Transverse colon (tissue), 4 donors: ENCODE measurements at places on chromosomes 2 and 18.

DNA sequence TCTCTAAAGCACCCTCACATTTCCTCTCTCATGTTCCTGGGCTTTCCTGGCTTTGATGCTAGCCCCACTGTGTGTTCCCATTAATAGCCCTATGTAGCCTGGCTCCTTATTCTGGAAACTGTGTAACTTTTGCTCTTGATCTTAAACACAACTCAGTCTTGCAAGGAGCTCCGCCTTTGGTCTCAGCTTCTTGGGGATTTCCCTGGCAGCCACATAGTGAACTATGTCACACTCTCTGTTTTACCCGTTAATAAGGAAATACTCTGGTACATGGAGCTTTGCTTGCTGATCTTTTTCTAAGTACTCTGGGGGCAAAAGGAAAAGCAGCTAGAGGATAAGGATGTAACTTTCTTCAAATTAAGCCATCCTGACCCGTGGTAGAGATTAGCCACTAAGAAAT, 259.3 kb downstream of the NEDD4L start:
- DNase-seq: no peak

- no peak for DNase-seq
Observed at GRCh38 chr2:38097988-38098385, 22.0 kb upstream of the CYP1B1 start.

- DNase-seq: no peak
Observed at GRCh38 chr2:74107071-74107470, 40.6 kb downstream of the BOLA3 start.

- peak; percentile 80 for DNase-seq
Observed at GRCh38 chr18:48926420-48926857, 24.3 kb downstream of the SMAD7 start.

DNA sequence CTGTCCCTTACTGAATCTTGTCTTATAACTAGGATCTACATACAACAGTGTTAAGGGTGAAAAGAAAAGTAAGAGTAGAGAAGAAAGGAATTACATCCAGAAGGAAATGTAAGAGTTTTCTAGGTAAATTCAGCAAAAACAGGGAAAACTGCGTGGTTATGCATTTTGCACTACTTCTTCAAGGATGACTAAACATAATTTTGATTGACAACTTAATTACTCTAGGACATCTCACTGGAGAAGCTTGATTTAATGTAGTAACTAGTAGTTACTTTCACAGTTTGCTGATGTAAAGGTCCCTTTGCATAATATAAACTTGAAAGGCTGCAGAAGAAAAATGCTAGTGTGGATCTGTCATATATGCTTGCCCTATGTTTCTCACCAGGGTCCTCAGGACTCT, 213.4 kb upstream of the CYP26B1 start:
- no peak for DNase-seq

DNA sequence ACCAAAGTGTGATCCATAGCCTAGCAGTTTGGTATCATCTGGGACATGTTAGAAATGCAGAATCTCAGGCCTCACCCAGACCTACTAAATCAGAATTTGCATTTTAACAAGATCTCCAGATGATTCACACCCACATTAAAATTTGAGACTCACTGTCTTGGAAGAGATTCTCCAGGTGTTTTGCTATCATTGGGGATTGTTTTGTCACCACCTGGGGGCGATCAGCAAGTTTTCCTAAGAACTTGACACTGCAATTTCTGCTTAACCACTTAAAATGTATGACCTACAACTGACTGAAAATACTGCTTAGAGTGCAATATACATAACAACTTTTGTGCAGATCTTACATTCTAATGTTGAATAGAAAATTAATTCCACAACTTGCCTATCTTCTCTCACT, 18.9 kb upstream of the ITGA4 start:
- peak; percentile 13 for DNase-seq

- no peak for DNase-seq
Observed at GRCh38 chr2:231394211-231395141, 1.0 kb upstream of the B3GNT7 start.

- DNase-seq: no peak
Observed at GRCh38 chr2:199261239-199261638, 196.5 kb downstream of the SATB2 start.

- peak; percentile 90 for DNase-seq
Observed at GRCh38 chr2:203535078-203535783, at the start of gene RAPH1. Gene RAPH1, minus strand, starts transcription at chr2:203535301. Its CDS starts 39,948 bp downstream, at chr2:203495353.

DNA sequence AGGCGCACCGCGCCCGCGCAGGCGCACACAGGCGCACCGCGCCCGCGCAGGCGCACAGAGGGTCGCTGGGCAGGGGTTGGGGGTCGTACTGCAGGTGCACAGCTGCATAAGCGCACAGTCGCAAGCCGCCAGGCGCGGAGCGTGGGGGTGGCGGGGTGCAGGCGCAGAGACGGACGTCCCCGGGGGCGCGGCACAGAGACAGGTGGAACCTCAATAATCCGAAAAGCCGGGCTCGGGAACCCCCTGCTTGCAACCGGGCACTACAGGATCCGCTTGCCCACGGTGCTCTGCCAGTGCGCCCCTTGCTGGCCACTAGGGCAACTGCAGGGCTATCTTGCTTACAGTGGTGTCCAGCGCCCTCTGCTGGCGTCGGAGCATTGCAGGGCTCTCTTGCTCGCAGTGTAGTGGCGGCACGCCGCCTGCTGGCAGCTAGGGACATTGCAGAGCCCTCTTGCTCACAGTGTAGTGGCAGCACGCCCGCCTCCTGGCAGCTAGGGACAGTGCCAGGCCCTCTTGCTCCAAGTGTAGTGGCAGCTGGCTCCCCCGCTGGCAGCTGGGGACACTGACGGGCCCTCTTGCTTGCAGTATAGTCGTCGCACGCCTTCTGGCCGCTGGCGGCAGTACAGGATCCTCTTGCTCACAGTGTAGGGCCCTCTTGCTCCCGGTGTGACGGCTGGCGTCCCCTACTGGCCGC, 34.9 kb downstream of the FAM110C start:
- DNase-seq: peak; percentile 54

DNA sequence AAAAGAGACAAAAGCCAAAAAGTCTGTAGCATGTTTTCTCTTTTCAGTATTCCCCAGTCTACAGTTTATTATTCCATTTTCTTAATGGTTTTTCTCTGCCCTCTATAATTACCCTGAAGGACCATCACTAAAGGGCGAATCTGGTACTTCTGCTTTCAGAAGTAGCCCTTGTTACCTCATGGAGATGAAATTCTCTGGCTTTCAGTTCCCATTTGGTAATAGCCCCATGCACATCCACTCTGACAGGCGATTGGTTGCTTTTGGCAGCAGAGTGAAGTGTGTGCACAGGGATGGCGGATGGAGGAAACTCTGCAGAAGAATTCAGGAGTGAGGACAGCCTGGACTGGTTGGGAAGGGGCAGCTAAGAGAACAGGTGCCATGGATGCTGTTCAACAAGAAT, 66.3 kb upstream of the NABP1 start:
- DNase-seq: no peak

GRCh38 chr2:10894264-10894935, 17.3 kb upstream of the KCNF1 start:
- no peak for DNase-seq

- DNase-seq: no peak
Observed at GRCh38 chr2:86764661-86765309, 25.9 kb downstream of the CD8A start.

DNA sequence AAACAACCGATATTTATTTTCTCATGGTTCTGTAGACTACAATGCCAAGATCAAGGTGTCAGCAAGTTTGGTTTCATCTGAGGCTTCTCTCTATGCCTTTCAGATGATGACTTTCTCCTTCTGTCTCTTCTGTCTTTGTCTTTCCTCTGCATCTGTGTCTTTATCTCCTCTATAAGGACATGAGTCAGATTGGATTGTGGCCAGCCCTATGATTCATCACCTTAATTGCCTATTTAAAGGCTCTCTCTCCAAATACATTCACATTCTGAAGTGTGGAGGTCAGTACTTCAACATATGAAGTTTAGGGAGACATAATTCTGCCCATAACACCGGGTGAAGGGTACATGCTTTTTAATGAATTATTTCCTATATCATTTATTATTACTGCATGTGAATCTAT, 71.2 kb upstream of the CNTNAP5 start:
- no peak for DNase-seq

GRCh38 chr2:169661265-169661664, 32.9 kb downstream of the CFAP210 start:
- DNase-seq: no peak

GRCh38 chr2:216702756-216703155, 7.4 kb upstream of the IGFBP5 start:
- no peak for DNase-seq

DNA sequence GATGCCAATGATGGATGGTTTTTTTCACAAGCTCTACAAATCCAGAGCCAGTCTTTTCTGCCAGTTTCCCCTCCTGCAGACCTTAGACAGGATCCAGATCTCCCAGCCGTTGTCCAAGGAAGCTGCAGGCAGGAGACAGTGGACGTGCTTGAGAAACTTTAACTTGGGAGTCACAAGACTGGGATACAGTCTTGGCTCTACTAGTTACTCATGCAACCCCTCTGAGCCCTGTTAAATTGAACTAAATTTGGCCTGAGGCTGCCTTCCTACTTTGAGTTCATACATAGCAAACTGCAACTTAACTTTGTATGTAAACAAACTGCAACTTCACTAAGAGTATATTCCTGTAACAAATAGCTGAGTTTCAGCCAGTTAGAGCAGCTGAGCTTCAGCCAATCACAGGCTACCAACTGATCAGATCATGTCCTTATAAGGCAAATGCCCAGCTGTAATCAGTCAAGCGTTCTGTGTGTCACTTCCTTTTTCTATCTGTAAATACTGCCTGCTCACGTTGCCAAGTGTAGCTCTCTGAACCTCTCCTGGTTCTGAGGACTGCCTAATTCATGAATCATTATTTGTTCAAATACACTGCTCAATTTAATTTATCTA, 140.9 kb downstream of the CAPN13 start:
- DNase-seq: no peak

GRCh38 chr18:50099725-50100407, 95.1 kb downstream of the MYO5B start:
- DNase-seq: no peak

GRCh38 chr18:57890266-57890665, 87.2 kb upstream of the ATP8B1 start:
- no peak for DNase-seq

DNA sequence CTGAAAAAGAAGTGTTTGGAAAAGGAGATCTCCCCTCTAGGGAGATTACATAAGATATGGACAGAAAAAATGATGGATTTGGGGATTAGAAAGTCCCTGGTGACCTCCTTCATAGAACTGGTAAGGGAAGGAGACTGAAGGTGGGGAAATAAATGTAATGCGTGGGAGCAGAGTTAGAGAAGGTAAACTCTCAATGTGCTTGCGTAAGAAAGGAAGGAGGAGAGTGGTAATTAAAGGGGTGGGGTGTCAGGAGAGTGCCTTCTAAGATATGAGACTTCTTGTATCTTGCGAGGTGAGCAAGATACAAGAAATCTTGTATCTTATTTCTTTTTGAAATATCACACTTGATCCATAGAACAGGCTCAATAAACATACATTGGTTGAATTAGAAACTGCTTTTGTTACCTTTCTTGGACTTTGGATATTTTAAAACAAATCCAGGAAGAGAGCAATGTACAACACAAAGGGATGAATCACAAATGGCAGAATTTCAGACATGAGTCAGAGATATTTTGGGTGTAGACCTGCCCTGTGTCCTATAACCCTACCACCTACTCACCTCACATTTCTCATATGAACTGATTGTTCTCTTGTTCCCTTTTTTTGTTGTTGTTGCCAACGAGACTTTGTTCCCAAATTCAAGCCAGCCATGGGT, 342.4 kb downstream of the INSIG2 start:
- no peak for DNase-seq

DNA sequence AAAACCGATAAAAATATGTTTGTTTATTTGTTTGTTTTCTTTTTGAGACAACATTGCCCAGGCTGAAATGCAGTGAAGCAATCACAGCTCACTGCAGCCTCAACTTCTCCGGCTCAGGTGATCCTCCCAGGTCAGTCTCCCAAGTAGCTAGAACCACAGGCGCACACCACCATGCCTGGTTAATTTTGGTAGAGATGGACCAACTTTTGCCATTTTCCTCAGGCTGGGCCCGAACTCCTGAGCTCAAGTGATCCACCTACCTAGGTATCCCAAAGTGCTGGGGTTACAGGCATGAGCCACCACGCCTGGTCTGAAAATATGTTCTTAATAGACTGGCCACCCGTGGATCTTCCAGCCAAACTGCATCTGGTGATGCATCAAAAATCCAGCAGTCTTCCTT, 1482.7 kb upstream of the NXPH2 start:
- DNase-seq: no peak

- DNase-seq: peak; percentile 85
Observed at GRCh38 chr18:14936313-14936712, 188.3 kb downstream of the ANKRD30B start.

DNA sequence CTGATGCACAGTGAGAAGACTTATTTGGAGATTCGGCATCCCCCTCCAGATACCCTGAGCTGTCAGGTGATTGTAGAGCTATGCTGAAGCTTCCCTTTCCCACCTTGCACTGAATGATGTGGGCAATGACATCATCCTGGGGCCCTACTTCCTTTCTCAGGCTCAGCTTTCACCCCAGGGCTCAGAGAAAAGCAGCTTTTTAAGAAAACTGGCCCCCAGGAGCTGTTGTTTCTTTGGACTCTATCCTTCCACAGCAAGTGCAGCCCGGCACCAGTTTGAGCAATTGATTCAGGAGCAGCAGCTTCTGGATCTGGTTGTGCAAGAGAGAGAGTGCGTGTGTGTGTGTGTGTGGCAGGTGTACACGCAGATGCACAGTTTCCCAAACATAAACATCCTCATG, 251.3 kb downstream of the ANAPC1 start:
- no peak for DNase-seq

- DNase-seq: no peak
Observed at GRCh38 chr2:130186391-130186790, 4.3 kb downstream of the MZT2B start.

DNA sequence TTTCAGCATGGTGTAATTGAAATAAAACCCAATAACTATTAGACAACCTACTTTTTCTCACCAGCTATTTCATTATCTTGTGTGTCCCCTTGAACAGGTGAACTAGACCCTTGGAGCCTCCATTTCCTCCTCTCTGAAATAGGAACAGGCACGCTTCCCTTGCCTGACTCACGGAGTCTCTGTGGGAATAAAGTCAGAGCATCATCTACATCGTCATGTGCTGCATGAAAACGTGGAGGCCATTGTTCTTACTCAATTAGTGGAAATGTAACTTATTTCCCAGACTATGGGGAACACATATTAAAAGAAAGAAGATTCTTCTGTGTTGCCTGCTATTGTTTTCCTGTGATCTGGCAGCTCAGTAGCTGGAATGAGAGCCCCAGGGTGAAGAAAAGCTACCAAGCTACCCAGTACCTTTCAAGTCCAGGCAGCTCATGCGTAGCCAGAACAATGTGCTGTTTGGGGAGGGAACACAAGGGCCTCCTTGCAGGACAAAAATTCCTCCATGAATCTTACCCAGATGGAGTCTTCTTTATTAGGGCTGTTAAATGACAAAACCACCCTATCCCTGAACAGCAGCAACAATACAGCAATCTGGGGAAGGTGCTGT, 59.8 kb downstream of the SOX11 start:
- no peak for DNase-seq
